NCI-H1105 (cell line): ENCODE measurements at places on chromosomes 11 and 22.

DNA sequence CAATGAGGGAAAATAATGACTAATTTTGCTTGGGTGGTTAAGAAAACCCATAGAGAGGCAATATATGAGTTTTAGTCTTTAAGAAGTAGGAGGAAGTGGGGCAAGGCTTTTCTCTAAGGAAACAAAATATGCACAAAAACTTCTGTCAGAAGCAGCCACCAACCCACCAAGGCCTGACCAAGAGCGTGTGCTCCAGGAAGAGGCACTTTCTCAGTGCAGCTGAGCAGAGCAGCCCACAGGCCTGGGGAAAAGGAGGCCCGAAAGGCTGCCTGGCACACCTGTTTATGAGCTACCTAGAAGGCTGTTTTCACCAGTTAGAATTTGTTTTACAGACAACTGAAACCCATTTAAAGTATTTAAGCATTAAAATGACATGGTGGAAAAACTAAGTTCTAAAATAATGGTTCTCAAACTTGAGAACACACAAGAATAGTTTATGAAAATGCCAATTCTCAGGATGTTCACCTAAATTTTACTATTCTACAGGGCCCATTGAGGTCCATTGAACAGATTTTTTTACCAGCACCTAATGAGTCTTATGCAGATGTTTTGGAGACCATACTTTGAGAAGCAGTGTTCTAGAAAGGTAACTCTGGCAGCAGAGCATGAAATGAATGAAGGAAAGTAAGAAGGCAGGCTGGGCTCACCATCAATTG, 160.5 kb upstream of the DDI1 start:
- no peak for DNase-seq

GRCh38 chr11:16001044-16001568, 355.2 kb downstream of the SOX6 start:
- no peak for DNase-seq

GRCh38 chr11:90722552-90723190, 499.8 kb upstream of the CHORDC1 start:
- DNase-seq = no peak

DNA sequence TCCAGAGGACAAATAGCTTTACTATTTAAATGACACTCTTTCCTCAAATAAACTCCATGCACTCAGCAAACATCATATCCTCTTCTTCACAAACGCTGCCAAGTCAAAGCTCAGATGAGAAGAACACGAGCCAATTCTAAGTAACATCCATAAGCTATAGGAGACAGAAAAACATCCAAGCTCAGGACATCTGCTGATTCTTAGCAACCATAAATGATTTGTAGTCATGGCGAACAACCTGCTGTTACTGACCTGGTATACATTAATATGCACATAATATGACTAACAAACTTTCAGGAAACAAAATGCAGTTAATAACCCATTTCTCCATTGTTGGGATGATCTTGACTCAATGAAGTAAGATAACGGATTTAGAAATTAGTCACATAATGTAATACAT, 6.7 kb downstream of the GALNT18 start:
- DNase-seq = no peak

GRCh38 chr11:70490723-70491558, 92.6 kb downstream of the CTTN start:
- DNase-seq = no peak

- no peak for DNase-seq
Measured at GRCh38 chr11:30197869-30198268, 32.9 kb upstream of the FSHB start.

- DNase-seq = no peak
Measured at GRCh38 chr11:10285148-10285802, 8.7 kb downstream of the SBF2 start.

DNA sequence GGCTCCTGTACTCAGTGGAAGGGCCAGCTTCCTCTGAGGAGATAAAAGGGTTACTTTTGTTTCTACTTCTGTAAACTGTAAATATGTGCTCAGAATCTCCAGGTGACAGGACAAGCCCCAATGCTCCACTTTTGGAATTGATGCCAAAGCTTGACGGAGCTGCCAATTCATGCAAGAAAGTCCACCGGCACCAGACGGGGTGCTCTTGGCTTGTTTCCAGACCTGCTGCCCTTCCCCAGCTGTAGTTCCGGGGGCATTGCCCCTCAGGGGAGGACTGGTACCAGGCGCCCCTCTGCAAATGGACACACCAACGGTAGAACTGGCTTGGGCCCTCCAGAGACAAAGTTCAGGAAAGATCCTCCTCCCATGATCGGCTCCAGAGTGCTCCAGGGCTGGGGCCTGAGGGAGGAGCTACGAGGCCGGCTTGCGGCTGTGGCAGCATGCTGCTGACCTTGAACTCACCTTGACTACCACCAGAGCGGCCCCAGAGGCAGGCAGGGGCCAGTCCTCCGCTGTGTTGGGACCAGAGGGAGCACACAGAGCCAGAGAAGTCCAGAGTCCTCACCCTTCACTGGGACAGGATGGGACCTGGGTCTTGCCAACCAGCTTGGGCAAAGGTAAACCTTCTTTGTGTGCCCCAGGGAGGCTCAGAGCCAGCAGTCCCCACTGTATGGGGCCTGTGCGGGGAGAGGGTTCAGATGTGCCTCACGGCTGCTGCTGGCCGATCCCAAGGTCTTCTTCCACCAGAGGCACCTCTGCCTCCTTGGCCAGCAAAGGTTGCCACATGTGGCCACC, 17.8 kb upstream of the OAF start:
- DNase-seq = no peak

- DNase-seq = no peak
Measured at GRCh38 chr11:31816468-31817053, 5.4 kb upstream of the PAX6 start.

DNA sequence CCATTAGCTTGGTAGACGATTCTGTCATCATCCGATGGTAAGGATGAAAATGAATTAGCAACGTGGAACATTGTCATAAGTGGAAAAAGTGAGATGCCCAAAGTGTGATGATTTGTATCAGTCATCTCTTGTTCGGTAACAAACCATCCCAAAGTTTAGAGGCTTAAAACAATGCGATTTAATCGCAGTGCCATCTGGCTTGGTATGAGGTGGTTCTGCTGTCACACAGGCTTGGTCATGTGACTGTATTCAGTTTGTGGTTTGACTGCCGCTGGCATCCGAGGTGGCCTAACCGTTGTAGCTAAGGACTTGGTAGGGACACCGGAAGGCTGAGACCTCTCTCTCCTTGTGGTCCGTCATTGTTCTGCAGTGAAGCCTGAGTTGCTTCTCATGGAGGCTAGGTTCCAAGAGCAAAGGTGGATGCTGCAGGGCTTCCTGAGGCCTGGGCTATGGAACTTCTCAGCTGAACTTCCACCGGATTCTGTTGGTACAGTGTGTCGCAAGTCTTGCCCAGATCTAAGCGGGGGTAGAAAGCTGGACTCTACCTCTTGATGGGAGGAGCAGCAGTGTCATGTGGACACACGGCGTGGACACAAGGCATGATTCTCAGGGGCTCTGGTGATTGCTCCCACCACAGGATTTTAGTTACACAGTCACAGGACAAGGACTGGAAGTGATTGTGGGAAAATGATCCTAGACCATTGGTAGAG, 36.3 kb downstream of the BCR start:
- no peak for DNase-seq

DNA sequence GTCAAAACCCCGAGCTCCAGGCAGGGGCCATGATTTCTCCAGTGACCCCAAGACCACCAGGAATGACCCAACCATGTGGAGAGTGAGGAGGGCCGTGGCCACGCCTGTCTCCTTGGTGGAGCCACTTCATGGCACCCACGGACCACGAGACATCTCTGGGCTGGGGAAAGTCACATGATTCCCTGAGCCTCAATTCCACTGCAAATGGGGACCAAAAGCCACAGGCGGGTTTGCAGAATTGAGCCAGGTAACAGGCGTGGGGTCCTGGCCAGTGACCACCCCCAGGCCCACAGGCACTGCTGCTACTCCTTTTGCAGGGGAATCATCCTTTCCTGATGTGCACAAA, 178.9 kb downstream of the CTTN start:
- DNase-seq = no peak

DNA sequence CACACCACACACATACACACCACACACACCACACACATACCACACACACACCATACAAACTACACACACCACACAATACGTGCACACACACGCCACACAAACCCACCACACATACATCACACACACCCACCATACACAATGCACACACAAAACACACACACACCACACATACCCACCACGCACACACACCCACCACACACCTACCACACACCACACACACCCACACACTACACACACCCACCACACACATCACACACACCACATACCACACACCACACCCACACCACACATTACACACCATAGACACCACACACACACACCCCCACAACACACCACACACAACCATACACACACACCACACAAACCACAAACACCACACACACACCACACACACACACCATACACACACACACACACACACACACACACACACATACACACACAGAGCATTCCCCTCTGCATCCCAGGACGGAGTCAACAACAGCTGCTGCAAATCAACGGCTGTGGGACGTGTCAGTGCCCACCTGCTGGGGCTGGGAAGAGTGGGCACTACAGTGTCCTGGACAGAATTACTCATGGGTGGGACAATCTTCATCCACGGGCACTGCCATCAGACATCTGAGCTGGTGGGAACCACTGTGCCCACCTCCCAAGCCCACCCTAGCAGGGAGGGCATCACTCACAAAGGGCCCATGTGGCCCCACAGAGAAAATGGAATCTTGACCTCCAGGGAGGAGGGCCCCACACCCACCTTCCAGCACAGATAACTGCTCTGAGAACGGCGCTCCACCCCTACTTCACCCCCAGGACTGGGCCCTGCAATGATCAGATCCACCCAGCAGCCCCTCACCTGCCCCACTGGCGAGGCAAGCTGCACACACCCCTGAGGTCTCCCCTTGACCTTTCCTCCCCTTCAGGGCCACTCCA, 8.4 kb downstream of the TP53I11 start:
- DNase-seq = no peak

- DNase-seq = no peak
Measured at GRCh38 chr11:26326793-26327400, 5.0 kb upstream of the ANO3 start.

DNA sequence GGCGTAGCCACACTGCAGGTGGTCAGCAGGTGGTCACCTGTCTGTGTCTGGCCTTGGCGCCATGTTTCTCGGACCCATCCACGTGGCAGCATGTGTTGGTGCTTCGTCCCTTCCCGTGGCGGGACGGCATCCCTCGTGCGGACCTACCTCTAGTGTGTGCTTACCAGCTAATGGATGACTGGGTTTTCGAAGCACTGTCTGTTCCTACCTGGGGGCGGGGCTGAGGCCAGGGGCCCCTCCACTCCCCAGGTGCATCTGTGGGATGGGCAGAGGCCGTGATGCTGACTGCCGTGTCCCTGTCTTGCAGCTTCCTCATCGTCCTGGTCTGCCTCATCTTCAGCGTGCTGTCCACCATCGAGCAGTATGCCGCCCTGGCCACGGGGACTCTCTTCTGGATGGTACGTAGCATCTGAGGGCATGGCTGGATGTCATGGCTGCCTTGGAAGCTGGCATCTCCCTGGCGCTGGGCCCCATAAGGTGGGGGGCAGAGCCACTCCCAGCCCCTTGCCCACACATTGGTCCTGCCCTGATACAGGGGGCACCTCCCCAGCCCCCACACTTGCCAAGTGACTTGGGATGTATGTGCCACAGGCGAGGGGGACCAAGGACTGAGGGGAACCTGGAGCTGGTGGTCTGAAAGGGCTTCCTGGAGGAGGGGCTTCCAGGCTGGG, 82.9 kb downstream of the KCNQ1 start:
- no peak for DNase-seq

GRCh38 chr11:98710986-98711385, 309.8 kb upstream of the CNTN5 start:
- no peak for DNase-seq

GRCh38 chr11:45725776-45726492, 60.5 kb upstream of the CHST1 start:
- DNase-seq = no peak

- DNase-seq = no peak
Measured at GRCh38 chr11:101369835-101370234, 214.0 kb downstream of the TRPC6 start.
